ENCODE measurements at places on chromosomes 13 and 19.

DNA sequence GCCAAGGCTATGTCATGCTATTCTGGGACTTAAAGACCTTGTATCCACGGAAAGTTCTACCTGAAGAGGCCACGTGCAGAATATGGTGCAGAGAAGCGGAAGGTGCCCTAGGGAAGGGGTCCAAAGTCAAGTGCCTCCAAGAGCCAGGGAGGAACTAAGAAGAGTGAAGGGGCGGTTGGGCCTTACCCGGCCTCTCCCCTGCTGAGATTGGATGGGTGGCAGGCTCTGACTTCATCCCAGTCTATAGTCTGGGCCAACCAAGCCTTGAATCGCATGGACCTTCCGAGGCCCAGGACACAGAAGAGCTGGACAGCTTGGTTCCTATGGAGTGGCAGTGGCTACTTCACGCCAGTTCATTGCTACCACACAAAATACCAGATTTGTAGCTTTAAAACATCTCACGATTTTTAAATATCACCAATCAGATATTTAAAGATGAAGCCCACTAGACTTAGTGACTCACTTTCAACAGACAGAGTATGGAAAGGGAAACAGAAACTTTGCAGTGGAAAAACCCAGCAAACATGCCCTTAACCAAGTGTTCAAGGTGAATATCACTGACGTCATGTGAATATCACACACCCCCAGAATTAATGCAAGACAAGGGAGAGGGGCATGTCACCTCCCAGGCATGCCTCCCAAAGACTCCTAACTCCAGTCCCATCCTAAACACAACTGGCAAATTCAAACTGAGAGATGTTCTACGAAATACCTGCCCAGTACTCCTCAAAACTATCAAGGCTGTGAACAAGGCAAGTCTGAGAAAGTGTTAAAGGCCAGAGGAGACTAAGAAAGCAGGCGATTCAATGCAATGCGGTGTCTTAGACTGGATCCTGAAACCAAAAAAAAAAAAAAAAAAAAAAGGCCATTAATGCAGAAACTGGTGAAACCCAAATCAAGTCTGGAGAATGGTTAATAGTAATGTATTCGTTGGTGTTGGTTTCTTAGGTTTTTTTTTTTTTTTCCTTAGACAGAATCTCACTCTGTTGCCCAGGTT is 10.2 kb downstream of the C19orf12 start:
- DNase-seq = no peak

GRCh38 chr13:72853000-72853399 is 71.1 kb downstream of the PIBF1 start:
- DNase-seq = no peak

GRCh38 chr19:2412449-2412848 is 14.9 kb downstream of the TIMM13 start:
- DNase-seq = no peak

DNA sequence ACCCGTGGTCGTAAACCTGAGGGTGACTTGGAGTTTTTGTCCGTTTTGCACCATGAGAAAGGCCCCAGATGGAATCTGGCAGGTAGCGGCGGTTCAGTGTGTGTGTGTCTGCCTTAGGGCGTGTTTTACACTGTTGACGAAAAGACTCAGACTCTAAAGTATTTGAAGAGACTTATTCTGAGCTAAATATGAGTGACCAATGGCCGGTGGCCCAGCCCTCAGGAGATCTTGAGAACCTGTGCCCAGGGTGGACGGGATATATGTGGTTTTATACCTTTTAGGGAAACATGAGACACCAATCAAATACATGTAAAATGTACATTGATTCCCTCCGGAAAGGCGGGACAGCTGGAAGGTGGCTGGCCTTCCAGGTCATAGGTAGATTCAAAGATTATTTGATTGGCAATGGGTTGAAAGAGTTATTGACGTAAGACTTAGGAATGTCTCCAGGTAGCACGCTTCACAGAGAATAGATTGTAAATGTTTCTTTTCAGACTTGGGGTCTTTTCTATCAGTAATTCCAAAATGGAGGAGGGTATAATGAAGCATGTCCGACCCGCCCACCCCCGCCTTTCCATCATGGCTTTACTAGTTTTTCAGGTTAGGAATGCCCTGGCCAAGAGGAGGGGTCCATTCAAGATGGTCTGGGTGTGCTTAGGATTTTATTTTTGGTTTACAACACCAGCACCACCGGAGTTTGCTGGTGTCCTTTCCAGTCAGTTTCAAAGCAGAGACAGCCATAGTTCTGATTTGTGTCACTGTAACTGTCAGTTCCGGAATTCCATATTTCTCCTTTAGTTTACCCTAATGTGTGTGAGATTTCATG is 1.0 kb upstream of the ZNF529 start:
- DNase-seq = no peak

DNA sequence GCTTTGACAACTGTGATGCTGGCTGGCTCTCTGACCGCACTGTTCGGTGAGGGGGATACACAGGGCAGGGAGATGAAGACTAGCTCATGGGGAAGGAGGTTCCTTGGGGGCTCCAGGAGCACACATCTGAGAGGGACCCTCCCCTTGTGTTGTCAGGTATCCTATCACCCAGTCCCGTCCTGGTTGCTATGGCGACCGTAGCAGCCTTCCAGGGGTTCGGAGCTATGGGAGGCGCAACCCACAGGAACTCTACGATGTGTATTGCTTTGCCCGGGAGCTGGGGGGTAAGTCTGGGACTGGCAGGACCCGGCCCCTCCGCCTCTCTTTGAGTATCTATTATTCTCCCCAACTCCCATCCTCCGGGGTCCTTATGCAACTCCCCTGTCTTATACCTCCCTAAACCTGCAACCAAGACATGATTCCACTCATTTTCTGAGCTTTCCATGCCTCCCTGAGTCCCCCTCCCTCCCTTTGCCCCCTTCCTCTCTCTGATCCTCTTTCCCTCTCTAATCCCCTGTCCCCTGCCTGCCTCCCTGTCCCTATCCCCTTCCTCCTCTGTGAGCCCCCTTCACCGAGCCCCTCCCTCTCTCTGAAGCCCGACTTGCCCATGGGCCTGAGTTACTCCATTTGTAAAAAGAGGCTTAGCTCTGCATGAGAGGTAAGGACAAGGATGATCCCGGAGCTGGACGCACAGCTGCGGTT is 12.5 kb downstream of the NCAN start:
- DNase-seq = no peak

DNA sequence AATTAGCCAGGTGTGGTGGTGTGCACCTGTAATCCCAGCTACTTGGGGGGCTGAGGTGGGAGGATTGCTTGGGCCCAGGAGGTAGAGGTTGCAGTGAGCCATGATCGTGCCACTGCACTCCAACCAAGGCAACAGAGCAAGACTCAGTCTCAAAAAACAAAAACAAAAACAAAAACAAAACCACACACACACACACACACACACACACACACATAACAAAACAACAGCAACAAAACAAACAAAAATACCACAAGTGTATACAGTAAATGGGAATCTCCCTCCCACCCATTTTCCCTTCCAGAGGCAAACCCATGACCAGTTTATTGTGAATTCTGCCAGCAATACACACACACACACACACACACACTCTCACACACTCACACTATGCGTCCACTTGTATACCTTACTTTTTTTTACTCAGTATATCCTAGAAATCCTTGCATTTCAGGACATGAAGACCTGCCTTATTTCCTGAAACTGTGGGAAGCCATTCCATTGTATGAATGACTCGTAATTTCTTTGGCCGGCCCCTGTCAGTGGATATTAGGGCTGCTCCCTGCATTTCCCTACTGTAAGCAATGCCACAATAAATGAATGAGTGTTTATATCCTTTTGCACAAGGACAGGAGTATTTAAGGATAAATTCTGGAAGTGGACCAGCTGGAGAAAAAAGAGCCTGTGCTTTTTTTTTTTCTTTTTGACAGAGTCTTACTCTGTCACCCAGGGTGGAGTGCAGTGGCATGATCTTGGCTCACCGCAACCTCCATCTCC is 6.9 kb upstream of the PLEKHF1 start:
- no peak for DNase-seq

DNA sequence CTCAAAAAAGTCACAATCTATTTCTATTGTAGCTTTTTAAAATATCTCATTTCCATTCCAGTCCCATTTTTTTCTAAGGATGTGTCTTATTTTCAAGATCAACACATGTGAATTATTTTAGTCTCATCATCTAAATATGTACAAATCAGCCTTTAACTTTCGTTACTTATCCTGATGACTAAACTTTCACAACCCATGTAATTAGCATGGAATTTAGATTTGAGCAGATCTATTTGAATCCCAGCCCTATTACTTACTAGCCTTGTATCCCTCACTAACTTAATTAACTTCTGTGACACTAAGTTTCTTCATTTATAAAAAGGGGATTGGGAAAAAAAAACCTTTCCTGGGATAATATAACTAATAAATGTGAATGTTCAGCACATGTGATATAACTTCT is 81.1 kb downstream of the UFM1 start:
- no peak for DNase-seq

DNA sequence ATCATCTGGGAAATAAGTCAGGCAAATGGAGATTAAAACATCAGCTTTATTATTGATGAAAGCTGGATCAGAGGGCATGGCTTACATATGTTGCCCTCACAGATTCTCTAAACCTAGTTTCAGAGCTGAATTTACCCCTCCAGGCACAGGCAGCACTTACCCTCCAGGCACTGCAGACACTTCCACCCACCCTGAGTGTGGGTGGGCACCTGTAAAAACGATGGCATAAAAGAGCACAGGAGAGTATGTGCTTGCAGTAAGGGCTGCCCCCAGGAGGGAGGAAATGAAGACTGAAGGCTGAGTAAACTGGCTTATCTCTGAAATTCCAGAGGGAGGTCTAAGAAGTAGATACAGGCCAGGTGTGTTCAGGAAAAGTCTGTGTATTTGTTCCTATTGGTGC is 185.0 kb upstream of the HTR2A start:
- no peak for DNase-seq

- no peak for DNase-seq
Measured at GRCh38 chr13:42322806-42323205, 50.9 kb downstream of the AKAP11 start.

- no peak for DNase-seq
Measured at GRCh38 chr13:113874579-113875428, 10.9 kb upstream of the GAS6 start.

- DNase-seq = peak; percentile 56
Measured at GRCh38 chr19:19224852-19225494, 13.2 kb downstream of the NCAN start.

- no peak for DNase-seq
Measured at GRCh38 chr13:31049833-31050232, 111.9 kb downstream of the HSPH1 start.

- DNase-seq = no peak
Measured at GRCh38 chr19:14363183-14364097, 17.8 kb upstream of the ADGRE5 start.

DNA sequence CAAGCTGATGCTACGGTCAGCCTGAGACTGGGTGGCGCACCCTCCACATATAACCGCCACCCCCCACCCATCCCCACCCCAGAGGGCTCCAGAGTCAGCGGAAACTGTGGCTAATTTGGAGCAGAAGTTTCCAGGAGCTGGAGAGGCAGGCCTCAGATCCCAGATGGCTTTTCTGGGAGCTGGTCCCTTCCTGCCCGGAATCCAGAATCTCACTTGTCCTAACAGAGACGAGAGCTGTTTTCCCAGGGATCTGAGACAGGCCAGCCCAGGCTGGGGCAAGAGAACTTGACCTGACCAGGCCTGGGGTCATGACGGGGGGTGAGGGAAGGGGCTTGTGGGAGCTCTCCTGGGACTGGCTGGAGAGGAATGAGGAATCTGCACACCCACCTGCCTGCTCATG is 6.5 kb downstream of the EPHX3 start:
- no peak for DNase-seq

DNA sequence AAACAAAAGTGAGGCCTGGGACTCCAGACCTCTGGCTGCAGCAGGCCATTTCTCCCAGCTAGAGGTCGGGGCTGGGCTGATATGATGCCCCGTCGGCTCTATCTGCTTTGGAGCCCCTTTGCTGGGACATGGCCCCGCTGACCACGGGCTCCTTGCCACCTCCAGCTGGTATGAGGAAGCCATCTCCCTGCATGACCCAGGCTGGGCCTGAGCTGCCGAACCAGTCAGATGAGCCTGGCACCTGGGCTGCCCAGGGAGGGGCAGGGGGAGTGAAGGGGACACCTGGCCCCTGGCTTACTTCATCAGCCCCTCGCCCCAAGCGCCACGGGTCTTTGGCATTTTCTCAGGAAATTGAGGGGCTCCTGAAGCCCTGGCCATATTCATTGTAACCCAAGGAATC is 7.8 kb downstream of the ZSWIM4 start:
- DNase-seq = no peak

DNA sequence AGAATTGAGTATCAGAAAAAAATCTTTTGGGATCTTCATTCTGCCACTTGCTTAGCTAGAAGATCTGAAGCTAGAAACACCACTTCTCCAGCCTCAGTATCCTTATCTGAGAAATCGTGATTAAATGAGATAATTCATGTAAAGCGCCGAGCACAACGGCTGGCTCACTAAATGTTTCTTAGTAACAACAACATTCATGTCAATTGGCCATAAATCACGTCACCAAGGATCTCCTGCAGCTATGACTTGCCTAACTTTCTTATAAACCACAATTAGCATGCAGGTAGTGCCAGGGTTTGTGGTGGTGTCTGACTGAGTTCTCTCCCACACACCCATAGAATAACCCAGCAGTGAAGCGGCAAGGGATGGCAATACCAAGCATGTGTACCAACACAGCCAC is 501.3 kb downstream of the EFNB2 start:
- DNase-seq = no peak

- no peak for DNase-seq
Measured at GRCh38 chr19:5139583-5140325, 170.8 kb downstream of the KDM4B start.

- DNase-seq = no peak
Measured at GRCh38 chr19:58385891-58386575, 1.0 kb upstream of the RPS5 start.

- DNase-seq = no peak
Measured at GRCh38 chr13:20547479-20547908, 19.5 kb upstream of the IFT88 start.

GRCh38 chr19:29523568-29523967 is 2.2 kb upstream of the VSTM2B start:
- DNase-seq = no peak

DNA sequence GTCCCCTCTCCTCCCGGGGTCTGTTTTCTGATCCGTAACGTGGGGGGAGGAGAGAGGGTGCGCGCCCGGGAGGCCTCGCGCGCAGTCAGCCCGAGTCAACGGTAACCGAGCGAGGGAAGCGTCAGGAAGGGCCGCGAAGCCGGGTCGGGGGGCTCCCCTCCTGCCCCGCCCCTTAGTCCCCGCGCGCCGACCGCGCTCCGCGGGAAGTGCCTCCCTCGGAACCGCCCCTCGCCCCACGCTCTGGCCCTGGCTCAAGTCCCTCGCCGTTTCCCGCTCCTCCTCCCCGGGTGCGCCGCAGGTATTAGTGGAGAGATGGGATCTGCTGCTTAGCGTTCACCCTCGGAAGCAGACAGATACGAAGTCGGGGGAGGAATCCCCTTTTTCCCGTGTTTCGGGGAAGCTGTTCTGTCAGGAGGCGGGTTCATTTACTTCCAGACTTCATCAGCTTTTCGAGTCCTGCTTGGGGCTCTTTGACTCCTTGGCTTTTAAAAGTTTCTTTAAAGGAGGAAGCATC is 770 bp downstream of the HNRNPM start:
- peak; percentile 23 for DNase-seq

All from activated CD8-positive, alpha-beta memory T cell treated with anti-CD3 and anti-CD28 coated beads for 48 hours (primary cell).